ENCODE measurements at places on chromosomes 5 and 9.
A peak's percentile ranks its signal among the peaks of the same experiment; 100 is the strongest.

DNA sequence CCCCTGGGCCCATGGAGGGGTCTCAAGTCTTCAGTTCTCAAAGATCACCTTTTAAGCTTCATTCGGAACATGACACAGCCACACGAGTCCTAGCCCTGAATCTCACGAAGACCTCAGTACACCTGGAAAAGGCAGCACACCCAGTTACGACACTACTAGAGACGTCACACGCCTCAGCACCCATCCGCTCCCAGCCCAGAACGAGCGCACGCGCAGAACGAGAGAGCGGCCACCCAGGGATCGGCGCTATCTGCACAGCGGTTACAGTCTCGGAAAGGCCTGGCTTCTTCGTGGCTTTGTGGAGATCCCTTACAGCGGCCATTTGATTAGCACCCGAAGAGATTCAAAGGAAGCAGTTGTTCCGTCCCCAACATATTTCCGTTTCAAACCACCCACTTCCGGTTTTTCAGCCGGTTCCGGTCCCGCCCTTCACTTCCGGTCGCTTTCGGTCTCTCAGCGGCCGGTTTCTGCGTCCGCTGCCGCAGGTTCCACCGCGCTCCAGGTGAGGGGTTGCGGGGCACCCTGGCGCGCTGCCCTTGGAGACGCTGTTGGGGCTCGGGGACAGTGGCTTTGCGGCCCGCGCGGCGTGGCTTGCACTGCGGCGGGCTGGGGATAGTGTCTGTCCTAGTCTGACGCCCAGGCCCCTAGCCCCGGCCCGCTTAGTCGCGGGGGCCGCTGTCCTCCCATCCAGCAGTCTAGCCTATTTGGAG, at the start of gene UBLCP1:
UBLCP1 (plus strand) TSS at position 432 of the 710 bp plus-strand sequence. CDS start 5,626 bp downstream, outside the sequence.
- peak; percentile 79 for DNase-seq

DNA sequence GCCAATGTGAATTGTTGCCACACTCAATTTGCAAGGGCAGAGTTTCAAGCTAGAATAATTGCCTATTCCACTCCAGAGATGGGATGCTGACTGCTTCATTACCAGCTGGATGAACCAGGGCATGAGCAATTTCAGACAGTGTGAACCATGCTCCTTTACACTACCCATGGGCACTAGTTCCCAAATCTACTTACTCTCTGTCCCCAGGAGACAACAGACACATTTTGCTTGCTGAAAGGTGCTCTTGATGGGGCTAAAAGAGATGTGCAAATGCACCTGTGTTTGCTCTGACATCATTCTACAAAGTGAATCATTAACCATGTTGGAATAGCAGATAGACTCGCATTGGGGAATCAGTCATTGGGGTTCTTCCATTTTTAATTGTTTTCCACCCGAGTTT, 522.3 kb upstream of the NUDT12 start:
- no peak for DNase-seq

- DNase-seq, result no peak
Measured at GRCh38 chr9:36137392-36138004, 965 bp downstream of the GLIPR2 start.

DNA sequence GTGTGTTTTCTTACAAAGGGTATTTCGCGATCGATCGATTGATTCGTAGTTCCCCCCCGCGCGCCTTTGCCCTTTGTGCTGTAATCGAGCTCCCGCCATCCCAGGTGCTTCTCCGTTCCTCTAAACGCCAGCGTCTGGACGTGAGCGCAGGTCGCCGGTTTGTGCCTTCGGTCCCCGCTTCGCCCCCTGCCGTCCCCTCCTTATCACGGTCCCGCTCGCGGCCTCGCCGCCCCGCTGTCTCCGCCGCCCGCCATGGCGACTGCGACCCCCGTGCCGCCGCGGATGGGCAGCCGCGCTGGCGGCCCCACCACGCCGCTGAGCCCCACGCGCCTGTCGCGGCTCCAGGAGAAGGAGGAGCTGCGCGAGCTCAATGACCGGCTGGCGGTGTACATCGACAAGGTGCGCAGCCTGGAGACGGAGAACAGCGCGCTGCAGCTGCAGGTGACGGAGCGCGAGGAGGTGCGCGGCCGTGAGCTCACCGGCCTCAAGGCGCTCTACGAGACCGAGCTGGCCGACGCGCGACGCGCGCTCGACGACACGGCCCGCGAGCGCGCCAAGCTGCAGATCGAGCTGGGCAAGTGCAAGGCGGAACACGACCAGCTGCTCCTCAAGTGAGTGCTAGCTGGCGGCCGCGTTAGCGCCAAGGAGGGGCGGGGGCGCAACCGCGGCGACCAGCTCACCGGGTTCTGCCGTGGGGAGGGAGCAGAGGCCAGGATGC, 480 bp downstream of the LMNB1 start:
- no peak for DNase-seq

DNA sequence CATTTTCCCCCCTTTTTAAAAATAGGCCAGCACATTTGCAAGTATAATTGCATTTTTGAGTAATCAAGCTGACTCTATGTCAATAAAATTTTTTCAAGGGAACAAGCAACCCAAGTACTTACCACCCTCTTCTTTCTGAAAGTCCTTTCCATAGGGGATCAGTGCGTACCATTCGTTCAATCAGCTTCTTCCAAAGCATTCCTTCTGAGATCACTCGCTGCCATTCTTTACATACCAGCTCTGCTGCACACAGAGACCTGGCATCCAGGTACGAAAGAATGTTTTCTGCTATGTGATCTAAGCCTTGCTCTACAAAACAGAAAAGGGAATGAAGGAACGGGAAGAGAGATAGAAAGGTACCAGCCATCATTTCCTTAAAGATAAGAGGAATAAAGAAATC, 106.6 kb downstream of the FBXW11 start:
- DNase-seq, result no peak

DNA sequence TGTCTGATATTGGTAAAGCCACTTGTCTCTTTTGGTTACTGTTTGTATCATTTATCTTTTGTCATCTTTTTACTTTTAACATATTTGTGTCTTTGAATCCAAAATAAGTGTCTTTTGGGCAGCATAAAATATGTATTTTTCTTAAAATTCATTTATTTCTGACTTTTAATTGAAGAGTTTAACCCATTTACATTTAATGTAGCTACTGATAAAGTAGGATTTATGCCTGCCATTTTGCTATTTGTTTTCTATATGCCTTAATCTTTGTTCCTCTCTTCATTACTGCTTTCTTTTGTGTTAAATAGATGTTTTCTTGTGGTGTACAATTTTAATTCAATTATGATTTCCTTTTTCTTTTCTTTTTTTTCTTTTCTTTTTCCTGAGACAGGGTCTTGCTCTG, 60.9 kb downstream of the ESM1 start:
- no peak for DNase-seq

DNA sequence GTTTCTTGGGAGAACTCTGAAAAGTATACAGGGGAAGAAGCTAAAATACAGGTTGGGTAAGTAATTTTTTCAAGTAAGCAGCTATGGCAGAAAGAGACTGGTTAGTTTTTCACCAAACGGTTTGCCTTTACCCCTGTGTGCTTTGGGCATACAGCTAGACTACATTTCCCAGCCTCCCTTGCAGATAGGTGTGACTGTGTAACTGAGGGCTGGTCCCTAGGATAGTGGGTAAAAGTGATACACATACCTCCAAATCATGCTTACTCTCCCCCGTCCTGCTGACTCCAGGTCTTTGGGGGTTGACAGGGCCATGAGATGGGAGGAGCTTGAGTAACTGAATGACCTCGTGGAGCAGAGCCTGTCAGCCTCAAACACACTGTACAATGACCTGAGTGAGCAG, 208.6 kb upstream of the GDNF start:
- no peak for DNase-seq

- no peak for DNase-seq
Measured at GRCh38 chr5:173802670-173803165, 85.4 kb upstream of the CPEB4 start.

GRCh38 chr5:151154931-151155774, 2.4 kb downstream of the ANXA6 start:
- DNase-seq, result no peak

DNA sequence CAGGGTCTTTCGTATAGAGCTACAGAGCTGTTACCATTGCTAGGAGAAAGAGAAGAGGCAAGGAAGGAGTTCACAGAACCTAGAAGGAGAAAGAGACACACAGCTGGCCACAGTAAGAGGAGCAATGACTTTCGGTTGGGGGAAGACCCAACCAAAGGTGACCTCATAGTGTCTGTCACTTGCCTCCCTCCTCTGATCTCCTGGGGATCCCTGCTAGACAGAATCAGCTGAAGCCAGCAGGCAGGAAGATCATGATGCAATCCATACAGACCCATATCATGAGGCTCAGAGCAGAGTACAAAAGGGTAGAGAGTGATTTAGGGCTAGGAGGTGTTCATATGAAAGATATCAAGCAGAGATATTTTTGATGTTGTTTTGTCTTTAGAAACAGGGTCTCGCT, 26.0 kb upstream of the EPB41L4B start:
- no peak for DNase-seq

- no peak for DNase-seq
Measured at GRCh38 chr5:128155776-128156175, 72.2 kb downstream of the SLC12A2 start.

GRCh38 chr5:144979516-144980264, 809.0 kb downstream of the KCTD16 start:
- no peak for DNase-seq

DNA sequence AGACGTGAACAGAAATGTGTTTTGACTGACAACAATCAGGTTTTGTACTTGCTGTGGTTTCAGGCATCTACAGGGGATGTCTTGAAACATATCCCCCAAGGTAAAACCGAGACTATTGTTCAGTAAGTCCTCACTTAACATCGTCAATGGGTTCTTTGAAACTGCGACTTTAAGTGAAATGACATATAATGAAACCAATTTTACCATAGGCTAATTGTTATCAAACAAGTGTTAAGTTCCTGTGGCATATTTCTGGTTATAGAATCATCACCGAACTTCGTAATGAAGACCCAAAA, 16.4 kb upstream of the OMD start:
- no peak for DNase-seq

GRCh38 chr5:130541617-130542221, 623.3 kb downstream of the HINT1 start:
- no peak for DNase-seq

- DNase-seq, result no peak
Measured at GRCh38 chr9:38118862-38119438, 49.9 kb upstream of the SHB start.

DNA sequence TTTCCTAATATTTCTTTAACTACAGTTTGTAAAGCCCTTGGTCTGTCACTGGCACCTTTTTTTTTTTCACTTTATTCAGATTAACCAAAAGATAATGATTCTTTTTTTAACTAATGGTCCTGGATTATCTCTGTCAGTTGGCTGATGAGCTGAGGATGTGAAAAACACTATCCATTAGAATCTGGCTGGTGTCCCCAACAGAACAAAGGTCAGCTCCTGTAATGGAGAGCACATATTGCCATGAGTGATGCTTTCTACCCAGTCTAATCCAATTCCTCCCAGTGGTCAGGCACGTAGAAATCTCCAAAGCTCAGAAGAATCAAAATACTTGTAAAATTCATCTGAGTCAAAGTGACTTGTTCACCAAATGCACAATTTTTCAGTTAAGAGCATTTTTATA, 491.7 kb upstream of the PIK3R1 start:
- DNase-seq, result no peak

DNA sequence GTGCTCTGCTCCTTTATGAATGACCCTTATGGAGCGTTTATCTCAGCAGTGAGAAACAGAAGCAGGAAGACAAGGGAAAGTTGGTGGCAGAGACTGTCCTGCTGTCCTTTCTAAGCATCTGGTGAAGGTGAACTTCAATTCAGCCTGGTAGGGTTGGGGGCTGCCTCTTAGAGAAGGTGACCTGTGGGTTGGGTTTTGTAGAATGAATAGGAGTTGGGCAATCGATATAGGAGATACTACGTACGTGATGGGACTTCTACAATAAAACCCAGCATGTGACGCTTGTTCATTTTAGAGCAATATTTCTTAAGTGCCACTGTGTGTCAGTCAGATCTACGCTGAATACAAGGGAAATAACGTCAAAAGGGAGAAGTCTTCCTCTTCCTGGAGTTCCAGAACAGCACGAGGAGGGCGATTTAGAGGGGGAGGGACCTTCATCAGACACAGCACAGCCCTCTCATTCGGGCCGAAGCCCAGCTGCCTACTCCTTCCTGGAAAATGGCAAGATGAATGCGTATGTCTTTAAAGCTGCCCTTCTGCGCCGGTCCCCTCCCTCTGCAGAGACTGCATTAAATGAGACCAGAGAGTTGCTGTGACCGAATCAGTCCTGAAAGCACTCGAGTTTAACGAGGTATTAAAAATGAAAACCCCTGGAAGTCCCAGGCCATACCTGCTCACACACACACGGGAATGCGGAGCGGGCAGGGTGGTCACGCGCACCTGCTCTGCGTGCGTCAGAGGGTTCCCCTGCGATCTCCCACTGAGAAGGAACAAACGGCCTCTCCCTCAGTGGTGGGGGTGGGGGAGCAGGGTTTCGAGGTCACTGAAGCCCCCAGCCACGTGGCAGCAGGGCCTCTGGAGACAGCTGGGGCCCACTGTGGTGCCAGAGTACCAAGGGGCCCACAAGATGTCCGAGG, 85.3 kb upstream of the SARDH start:
- DNase-seq, result no peak

- no peak for DNase-seq
Measured at GRCh38 chr5:143262393-143263174, 140.9 kb downstream of the NR3C1 start.

DNA sequence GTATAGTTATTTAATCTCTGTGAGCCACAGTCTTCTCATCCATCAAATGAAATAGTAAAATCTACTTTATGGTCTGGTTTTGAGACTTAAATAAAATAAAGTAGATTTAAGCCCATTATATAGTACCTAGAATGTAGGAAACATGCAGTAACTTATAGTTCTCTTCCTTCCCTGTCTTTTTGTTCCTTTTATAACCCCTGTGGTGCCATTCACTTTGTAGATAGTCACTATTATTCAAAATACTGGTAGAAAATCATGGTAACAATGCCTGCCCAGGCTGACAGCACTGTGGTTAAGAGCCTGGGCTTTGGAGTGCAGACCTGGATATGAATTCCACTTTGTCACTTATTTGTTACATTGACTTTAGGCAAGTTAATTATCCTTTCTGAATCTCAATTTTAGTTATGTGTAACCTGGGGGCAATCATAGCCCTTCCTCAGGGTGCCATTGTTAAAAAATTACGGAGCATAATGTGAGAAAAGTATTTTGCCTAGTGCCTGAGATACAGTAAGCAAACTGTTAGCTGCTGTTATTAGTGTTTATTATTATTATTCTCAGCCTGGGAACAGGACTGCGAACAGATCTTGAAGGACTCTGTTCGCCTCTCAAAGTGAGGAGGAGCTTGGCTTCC, 100.4 kb downstream of the RALGPS1 start:
- no peak for DNase-seq

GRCh38 chr5:79474367-79475151, 39.4 kb downstream of the HOMER1 start:
- no peak for DNase-seq

- no peak for DNase-seq
Measured at GRCh38 chr9:92538541-92538940, 2.8 kb upstream of the ECM2 start.

- no peak for DNase-seq
Measured at GRCh38 chr5:3428334-3428733, 167.3 kb upstream of the IRX1 start.

GRCh38 chr9:2125906-2126305, 110.8 kb downstream of the SMARCA2 start:
- DNase-seq, result peak; percentile 13
